Fibroblast of the aortic adventitia (primary cell): ENCODE measurements at places on chromosomes 13 and 19. TPM values are rescaled to one million over a fixed set of nuclear protein-coding genes. Genes with fewer than 3 reads are reported as not detected.

The CILP2 gene
- total RNA-seq: 0.18 and 2.5 TPM in 2 replicates

GRCh38 chr19:17073869-17074633, 1.2 kb downstream of the HAUS8 start:
- no peak for DNase-seq

The KLK8 gene
- not detected in 2 replicates for total RNA-seq

- DNase-seq: no peak
These were observed 5.6 kb upstream of the CD33 start for GRCh38 chr19:51219307-51219706.

GRCh38 chr13:96785986-96786385, 208.3 kb downstream of the OXGR1 start:
- no peak for DNase-seq

DNA sequence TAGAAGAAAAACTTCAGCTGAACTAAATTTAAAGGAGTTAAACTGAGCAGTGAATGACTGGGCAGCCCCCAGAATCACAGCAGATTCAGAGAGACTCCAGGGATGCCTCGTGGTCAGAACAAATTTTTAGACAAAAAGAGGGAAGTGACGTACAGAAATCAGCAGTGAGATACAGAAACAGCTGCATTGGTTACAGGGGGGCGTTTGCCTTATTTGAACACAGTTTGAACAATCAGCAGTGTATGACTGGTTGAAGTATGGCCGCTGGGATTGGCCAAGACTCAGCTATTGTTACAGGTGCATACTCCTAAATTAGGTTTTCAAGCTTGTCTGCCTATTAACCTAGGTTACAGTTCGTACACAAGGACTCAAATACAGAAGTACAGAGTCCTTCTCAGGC, 2.2 kb upstream of the SPRYD7 start:
- no peak for DNase-seq

DNA sequence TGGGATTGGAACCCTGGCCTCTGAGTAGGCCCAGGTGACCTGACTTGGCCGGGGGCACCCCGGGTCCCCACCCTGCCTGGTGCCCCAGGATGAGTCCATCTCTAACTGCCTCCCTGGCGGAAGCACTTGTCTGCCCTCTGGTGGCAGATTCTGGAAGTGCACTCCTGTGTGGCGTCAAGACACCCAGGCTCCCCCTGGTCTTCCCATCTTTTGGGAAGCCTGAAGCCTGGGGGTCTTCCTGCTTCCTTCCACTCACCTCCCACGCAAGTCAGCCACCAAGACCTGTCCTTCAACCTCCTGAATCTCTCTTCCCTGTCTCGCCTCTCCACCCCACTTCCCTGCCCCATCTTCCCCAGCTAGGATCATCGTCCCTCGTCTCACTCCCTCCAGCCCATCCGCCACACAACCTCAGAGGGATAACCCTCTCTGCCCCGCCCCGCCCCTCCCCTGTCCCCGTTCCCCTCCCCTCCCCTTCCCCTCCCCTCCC, 7.4 kb downstream of the RABAC1 start:
- DNase-seq: peak; percentile 75

GRCh38 chr19:18020212-18021085, 12.5 kb downstream of the ARRDC2 start:
- DNase-seq: no peak

- peak; percentile 74 for DNase-seq
These were observed 379 bp upstream of the CDC34 start for GRCh38 chr19:531009-531752.

GRCh38 chr13:23771956-23772355, 117.2 kb downstream of the MIPEP start:
- DNase-seq: peak; percentile 21

DNA sequence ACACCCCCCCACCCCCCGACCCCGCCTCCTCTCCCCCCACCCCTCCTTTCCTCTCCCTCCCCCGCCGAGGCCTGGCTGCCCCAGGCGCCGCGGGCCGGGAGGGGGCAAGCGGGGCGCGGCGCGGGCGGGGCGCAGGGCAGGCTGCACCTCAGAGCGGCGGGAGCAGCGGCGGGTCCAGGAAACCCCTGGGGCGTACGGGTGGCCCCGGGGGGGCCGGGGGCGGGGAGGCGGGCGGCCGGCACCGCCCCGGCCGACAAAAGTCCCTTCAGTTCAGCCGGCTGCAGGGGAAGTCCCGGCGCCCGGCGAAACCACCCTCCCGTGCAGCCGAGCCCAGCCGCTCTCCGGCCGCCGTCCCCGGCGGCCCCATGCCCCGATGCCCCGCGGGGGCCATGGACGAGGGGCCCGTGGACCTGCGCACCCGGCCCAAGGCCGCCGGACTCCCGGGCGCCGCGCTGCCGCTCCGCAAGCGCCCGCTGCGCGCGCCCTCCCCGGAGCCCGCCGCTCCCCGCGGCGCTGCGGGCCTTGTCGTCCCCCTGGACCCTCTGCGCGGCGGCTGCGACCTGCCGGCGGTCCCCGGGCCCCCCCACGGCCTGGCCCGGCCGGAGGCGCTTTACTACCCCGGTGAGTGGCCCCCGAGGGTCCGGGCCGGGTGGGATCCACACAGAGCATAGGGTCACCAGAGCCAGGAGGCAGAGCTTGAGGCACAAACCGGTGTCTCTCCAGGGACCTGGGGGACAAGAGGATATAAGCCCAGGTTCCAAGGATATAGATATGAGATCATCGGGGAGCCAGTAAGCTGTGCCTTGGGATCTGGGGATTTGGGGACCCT, at the start of gene BCL3:
Gene BCL3, plus strand, starts transcription at position 283 of the 829 bp plus-strand sequence. Its CDS starts 83 bp downstream, at position 366.
- no peak for DNase-seq

The ICAM4 gene
- 0.27 and 0.98 TPM in 2 replicates for total RNA-seq

- DNase-seq: no peak
These were observed 12.5 kb downstream of the DDA1 start for GRCh38 chr19:17321655-17322489.

The TNFSF9 gene
- total RNA-seq: 1.7 and 2.6 TPM in 2 replicates

DNA sequence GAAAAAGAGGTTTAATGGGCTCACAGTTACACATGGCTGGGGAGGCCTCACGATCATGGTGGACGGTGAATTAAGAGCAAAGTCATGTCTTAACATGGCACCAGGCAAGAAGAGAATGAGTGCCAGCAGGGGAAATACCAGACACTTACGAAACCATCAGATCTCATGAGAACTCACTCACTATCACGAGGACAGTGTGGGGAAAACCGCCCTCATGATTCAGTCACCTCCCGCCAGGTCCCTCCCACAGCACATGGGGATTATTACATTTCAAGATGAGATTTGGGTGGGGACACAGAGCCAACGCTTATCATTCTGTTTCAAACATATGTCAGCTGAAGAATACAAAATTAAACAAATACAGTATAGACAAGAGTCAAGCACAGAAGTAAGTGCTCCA, 165.1 kb downstream of the PCCA start:
- peak; percentile 12 for DNase-seq

The MISP gene
- 0.09 TPM in 1 of 2 replicates, not detected in the other for total RNA-seq

The TEX26 gene
- total RNA-seq: not detected in 2 replicates

GRCh38 chr13:36067746-36068381, 63.3 kb downstream of the DCLK1 start:
- DNase-seq: peak; percentile 70

DNA sequence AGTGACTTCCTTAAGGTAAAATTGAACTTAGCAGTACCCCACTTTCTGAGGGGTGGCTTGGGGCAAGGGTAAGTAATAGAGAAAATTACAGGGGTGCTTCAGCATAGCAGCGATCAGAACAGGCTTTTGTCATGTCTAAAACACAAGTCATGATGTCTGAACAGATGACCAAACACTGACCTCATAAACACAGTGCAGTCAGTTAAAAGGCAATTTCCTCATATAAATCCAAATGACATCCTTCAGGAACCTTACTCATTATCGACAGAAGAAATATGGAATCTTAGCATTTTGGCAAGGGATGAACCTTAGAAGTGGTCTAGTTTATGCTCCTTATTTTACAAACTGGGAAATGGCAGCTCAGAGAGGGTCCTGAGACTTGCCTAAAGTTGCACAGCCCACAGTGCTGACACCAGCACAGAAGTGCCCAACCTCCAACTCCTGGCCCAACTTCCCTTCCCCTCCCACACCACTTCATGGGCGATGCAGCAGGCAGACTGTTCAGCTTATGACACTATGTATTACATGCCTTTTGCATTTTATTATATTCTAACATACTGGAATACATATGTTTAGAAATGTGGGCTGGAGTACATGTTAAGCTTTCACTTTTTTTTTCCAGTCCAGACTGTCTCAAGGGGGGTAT, 3.6 kb downstream of the GJA3 start:
- no peak for DNase-seq

GRCh38 chr19:44623626-44624025, 10.3 kb downstream of the IGSF23 start:
- no peak for DNase-seq

GRCh38 chr19:51366389-51367254, 434 bp upstream of the ETFB start:
- peak; percentile 96 for DNase-seq

DNA sequence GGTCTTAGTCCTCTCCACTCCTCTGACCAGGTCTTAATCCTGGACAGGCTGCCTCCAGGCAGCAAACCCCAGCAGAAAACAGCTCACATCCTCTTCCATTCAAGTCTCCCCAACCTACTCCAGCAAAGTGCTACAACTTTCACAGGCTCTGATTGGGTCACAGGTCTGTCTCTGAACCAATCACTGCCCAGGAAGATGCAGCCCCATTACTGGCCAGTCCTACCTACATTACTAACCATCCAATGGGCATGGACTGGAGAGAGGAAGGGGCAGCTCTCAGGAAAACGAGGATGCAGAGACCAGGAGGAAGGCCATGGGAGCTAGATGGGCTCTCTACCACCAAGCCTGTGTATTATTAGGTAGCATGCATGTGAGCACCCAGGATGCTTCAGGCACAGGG, 12.2 kb downstream of the MED26 start:
- DNase-seq: no peak

The PKN1 gene
- 164 and 342 TPM in 2 replicates for total RNA-seq
